Kidney (tissue), 22 donors: ENCODE measurements at places on chromosomes 3 and 15. TPM values are rescaled to one million over a fixed set of nuclear protein-coding genes. Genes with fewer than 3 reads are reported as not detected.

Gene CHRNA5
- 0.76 TPM for total RNA-seq

Gene CBLB
- total RNA-seq: 48.4 TPM

GRCh38 chr15:27271258-27271657 lies 300.3 kb downstream of the GABRG3 start:
- no peak for DNase-seq

DNA sequence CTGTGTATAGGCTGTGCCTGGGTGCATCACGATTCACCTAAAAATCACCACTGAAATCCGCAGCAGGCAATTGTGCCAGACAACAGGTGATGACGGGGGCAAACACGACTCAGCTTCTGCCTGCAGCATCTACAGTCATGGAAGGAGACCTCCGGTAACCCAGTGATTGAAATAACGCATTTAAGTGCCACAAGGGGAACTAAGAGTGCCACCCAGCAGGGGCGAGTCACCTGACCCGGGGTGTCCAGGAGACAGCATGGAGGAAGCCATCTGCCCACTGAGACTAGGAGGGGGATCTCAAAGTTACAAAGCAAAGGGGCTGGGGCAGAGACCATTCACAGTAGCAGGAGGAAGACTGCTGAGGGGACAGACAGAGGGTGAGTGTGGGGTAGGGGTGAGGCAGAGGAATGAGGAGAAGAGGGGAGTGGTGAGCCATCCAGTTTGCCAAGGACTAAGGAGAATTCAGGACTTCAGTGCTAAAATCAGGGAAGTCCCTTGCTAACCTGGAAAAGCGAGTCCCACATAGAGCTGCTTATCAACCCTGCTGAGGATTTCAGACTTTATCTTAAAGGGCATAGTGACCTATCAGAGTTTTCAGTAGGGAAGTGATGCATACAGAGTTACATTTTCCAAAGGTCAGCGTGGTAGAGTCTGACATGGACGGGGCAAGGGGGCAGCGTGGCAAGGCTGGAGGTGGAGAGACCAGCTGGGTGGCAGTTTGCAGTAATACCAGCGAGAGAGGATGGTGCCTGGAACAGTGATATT lies 256.7 kb upstream of the HES1 start:
- no peak for DNase-seq

DNA sequence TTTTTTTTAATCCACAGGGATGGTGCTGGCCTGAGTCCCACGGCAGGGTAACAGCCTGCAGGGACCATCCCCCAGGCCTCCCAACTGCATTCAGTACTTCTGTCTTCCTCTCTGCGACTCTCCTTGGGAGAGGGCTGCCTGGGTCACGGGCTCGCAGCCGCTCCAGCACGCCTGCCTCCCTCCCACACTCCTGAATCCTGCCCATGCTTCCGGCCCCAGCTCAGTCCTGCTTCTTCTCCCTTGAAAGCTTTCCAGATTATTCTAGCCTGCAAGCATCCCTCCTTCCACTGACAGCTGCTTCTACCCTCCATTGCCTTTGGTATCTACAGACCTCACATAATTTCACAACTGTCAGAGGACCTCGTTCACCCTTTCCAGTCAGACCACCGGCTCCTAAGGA lies 32.4 kb downstream of the MEGF11 start:
- peak; percentile 76 for DNase-seq

Gene IL16
- 19.9 TPM for total RNA-seq

DNA sequence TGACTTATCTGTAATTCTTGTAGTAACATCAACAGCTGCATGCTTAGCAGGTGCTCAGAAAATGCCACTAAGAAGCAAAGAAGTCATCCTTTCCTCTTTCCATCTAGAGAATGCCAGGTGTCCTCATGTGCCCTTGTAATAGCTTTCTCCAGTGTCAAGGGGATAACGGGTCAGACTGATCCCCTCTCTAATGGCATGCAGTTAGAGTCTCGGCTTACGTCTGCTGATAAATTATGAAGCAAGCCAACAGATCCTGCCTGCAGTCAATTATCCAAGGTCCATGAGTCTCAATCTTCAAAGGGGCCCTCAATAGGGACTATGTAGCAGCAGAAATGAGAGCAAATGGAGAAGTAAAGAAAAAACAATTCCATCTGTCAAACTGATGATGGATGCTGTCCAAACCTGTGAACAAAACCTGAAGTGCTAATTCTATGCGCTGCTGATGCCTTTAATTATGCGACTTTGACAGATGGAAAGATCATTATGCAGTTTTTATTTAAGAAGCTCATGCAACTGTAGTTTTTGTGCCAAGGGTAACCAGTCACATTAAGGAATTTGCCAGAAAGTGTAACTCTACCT lies 162.8 kb upstream of the PEX5L start:
- peak; percentile 50 for DNase-seq

DNA sequence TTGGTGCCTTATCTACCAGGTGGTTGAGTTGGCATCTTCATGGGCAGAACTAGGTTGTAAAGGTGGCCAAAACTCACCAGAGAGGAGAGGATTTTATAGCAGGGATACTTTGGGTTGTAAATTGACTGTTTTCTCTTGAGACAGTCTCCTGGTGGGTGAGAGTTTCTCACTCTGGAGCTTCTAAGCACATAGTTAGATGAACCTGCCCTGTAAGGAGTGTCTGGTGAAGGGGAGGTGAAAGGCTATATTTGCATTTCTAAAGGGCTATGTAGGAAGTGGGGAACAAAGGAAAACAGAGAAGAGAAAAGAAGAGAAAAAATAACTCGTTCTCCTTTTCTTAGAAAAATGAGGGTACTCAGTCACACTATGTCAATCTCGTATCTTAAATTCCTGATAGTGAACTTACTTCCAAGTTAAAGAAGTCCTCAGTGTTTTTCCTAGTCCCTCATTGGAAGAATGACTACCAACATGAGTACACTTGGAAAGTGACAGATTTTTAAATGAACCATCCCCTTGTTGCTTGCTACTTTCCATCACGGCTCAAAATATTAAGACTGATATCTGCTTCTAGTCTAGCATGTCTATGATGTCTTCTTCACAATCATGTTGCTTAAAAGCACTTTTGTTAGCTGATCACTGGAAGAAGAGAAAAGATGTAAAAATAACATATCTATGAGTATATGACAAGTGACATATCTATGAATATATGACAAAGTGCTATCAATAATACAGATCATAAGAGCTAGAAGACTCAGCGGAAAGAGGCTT lies 113.8 kb upstream of the P2RY1 start:
- no peak for DNase-seq

Gene ECE2
- total RNA-seq: not detected

Gene PTX3
- 2.7 TPM for total RNA-seq

DNA sequence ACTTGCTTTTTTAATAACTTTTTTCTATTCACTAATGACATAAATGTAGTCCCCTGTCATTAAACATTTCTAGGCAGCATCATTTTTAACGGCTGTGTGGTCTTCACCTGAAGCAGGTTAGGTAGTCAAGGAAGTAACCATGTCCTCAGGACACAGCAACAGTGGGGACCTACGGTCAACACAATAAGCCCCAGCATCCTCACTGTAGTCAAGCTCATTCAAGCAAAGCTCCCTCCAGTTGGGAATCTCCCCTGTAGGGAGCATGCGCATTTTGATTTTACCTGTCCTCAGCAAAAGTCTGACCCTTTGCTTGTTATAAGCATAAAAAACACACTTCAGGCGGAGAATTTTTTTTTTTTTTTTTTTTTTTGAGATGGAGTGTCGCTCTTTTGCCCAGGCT lies 151.4 kb downstream of the SHQ1 start:
- DNase-seq: no peak

DNA sequence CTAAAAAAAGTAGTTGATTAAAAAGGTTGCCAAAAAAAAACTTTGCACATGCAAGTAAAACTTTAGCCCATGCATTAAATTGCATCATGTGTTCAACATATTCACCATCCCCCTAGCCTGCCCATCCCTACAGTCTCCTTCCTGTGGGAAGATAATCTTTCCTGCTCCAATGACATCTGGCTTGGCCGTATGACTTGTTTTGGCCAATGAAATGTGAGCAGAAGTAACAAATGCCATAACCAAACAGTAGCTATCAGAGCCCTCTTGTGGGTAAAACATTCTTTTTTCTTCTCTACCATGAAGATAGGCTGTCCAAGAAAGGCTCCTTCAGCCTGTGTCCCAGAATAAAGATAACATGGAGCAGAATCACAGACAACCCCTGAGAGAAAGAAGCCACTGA lies 15.3 kb downstream of the ERC2 start:
- DNase-seq: no peak

DNA sequence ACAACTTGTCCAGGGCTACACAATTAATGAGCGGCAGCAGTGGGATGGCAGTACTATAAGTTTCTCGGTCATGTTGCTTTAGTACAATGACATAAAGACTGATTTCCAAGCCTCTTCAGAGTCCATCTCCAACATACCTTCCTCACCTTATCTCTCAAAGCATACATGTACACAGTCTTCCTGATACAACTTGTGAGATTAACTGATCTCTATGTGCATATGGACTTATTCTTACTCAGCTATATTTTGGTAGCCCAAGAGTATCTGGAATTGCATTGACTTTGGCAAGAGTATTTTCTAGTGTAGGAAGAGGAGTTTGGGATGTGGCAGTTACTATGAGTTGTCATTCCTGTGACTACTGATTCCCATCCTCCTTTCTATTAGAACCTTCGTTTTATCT lies 575.0 kb downstream of the EDEM1 start:
- DNase-seq: no peak

GRCh38 chr15:99409097-99409473 lies 156.7 kb upstream of the MEF2A start:
- DNase-seq: peak; percentile 90

Gene ATP13A4
- total RNA-seq: 3.7 TPM

- no peak for DNase-seq
These were observed 32.7 kb upstream of the CD96 start for GRCh38 chr3:111509308-111509707.

Gene KCNH8
- 1.0 TPM for total RNA-seq

Gene CPNE9
- 0.16 TPM for total RNA-seq

GRCh38 chr3:101722394-101723173 lies 1.8 kb upstream of the CEP97 start:
- DNase-seq: no peak

GRCh38 chr15:93932164-93932776 lies 299.1 kb upstream of the MCTP2 start:
- no peak for DNase-seq

DNA sequence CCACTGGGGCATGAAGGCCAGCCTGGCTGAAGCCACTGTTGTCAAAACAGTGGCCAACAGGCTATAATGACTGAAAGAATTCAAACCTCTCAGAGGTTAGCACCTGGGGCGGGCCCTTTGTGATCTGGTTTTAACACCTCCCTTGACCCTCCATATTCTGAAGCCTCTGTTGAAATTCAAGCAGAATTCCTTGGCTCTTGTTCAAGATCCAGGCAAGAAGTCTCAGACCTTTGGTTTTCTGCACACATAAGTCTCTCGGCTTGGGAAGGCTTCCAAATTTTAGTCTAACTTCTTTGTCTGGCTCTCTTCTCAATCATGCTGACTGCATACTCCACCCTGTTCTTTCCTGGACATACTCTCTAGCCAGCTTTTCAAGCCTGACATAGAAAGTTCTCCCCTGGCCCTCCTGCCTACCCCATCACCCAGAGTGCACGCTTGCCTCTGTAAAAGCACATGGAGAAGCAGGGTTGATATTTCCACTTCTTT lies 144.5 kb downstream of the PDZRN3 start:
- DNase-seq: no peak

DNA sequence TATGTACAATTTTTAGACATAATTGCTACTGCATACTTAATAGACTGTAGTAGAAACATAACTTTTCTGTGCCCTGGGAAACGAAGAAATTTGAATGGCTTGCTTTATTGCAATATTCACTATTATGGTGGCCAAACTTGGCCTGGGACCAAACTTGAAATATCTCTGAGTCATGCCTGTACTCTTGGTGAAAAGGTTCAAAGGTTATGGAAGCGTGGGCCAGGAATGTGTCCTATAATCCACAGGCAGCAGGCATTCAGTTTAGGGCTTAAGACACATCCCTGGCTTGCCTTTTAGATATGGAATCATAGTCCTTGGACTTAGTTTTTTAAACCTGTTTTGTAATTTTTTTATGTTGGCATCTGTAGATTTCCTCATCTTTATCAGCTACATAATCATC lies 124.3 kb downstream of the LRIG1 start:
- DNase-seq: no peak

Gene SATB1
- 22.2 TPM for total RNA-seq

GRCh38 chr3:123444744-123445143 lies 4.1 kb downstream of the ADCY5 start:
- no peak for DNase-seq

DNA sequence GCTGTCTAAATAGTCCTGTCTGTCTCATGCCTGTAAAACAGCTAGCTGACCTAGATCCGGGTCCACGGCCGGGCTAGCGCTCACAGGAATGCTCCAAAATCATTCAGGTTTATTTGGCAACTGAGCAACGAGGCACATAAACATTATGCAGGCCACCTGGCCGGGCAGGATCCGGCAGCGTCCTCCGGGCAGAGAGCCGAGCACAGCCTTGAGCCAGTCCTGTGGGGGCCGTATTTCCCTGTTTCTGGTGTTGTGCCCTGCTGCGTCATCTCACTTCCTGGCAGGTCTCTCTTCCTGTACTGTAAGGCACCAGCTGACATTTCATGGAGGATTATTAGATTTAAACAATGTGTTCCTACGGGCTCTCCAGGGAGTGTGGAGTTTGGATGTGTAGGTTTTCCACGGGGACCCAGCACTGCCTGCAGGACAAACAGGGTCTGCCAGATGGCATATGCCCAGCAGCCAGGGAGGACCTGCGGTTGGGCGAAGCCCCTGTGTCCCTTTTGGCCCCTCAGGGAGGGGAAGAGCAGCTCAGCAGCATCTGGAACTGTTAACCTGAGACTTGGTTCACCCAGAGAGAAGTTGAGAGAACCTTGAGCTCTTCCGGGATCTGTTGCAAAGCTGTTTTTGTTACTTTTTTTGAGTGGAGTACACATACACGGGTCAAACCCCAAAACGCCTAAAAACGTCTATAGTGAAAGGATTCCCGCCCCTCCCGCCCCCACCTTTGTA lies 16.6 kb upstream of the LRRK1 start:
- DNase-seq: peak; percentile 93

Gene ANKRD34C
- total RNA-seq: not detected

Gene LMLN
- 10.5 TPM for total RNA-seq

GRCh38 chr3:151479452-151479851 lies 18.6 kb upstream of the IGSF10 start:
- DNase-seq: no peak

DNA sequence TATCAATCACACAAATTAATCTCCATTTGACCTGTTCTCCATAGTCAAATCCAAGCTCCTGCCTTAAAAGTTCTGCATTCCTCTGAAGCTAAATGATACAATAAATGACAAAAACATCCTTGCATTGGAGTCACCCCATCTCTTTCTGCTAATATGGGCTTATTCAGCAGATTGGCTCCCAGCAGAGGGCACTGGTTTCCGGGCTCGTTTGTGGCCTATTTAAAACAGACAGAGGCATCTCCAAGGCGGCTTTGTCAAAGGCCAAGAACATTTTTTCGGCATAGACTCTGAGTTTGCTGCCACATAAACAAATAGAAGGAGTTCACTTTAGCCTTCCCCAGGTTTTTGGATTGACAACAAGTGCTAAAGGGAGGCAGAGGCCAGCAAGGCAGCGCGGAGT lies 204.4 kb upstream of the RASGRP1 start:
- DNase-seq: no peak

- DNase-seq: no peak
These were observed 347.6 kb upstream of the RARB start for GRCh38 chr3:25080461-25080860.
